ENCODE measurements at places on chromosomes 5 and 9.

DNA sequence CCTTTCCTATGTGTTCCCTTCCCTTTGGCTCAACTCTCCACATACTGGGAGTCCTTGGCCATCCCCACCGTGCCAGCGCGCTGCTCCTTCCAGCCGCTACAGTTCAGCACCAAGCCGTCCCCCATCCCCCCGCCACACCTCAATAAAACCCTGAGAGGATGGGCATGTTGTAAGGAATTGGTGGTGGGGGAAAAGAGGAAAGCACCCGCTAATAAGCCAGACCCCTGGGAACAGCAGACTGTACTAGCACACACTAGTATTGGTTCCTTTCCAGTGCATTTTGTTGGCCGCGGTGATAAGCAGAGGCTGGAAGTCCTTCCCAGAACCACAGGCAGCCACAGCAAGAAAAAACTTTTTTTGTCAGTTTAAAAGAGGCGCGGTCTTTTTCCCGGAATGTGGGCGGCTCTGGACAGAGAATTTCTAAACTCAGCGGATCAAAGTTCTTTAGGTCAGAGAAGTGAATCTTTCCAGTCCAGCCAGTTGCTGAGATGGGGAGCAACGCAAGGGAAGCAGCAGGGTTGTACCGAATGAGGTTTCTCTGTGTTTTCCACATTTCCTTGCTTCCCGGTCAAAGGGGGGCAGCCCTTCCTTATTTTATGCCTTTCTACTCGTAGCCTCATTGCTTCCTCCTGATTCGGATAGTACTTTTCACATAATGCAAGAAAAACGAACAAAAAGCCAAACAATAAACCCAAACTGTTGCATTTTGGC, 2.1 kb downstream of the CHSY3 start:
- DNase-seq, result no peak

DNA sequence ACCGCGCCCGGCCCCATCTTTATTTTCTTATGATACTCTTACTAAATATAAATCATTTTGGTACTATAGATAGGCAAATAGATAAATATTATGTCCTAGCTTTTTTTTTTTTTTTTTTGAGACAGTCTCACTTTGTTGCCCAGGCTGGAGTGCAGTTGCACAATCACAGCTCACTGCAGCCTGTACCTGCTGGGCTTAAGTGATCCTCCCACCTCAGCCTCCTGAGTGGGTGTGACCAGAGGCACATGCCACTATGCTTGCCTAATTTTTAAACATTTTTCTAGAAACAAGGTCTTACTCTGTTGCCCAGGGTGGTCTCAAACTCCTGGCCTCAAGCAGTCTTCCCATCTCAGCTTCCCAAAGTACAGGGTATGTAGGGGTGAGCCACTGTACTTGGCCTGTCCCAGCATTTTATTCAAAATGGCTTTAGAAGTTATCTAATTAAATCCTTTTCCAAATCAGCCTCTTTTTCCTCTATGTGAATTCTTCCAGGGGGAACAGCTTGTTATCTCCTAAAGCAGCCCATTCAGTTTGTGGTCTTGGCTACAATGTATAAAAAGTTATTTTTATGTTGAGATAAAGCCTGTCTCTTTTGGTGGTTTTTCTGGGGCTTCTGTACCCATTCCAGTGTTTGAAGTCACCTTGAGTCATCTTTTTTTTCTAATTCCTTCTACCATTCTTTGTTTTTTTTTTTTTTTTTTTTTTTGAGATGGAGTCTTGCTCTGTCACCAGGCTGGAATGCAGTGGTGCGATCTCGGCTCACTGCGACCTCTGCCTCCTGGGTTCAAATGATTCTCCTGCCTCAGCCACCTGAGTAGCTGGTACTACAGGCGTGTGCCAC, 12.1 kb downstream of the MELK start:
- no peak for DNase-seq

DNA sequence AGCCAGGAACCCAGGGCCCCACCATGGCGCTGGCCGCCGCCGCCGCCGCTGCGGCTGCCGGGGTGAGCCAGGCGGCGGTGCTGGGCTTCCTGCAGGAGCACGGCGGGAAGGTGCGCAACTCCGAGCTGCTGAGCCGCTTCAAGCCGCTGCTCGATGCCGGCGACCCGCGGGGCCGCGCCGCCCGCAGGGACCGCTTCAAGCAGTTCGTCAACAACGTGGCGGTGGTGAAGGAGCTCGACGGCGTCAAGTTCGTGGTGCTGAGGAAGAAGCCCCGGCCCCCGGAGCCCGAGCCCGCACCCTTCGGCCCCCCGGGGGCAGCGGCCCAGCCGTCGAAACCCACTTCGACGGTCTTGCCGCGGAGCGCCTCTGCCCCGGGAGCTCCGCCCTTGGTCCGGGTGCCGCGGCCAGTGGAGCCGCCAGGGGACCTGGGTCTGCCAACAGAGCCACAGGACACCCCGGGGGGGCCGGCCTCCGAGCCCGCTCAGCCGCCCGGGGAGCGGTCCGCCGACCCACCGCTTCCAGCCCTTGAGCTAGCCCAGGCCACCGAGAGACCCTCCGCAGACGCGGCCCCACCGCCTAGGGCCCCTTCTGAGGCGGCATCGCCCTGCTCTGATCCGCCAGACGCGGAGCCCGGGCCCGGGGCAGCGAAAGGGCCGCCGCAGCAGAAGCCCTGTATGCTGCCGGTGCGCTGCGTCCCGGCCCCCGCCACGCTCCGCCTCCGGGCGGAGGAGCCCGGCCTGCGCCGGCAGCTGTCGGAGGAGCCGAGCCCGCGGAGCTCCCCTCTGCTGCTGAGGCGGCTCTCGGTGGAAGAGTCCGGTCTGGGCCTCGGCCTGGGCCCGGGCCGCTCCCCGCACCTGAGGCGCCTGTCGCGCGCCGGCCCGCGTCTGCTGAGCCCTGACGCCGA, 749 bp downstream of the SOWAHA start:
- no peak for DNase-seq

DNA sequence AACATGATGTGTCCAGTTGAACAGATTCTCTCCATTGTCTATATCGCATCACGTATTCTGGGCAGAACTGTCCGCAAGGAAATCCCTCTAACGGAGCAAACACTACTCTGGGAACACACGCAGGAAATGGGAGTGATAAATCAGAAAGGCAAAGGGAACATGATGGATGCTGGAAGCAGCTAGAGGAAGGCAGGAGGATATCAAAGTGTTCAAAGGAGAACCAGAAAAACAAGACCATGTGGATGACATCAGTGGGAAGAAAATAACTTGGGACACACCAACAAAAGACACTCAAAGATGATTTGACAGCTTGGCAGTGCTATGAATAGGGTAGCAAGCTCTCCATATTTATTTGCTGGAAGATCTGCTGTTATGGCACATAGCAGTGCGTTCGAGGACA, 142.9 kb downstream of the PLK2 start:
- DNase-seq, result no peak

GRCh38 chr5:31771500-31771899, 132.6 kb downstream of the PDZD2 start:
- no peak for DNase-seq

- DNase-seq, result no peak
These were observed 18.8 kb downstream of the NANS start for GRCh38 chr9:98075332-98075805.

- DNase-seq, result no peak
These were observed 2.2 kb downstream of the GPX3 start for GRCh38 chr5:151022511-151023018.

- DNase-seq, result no peak
These were observed 175.1 kb upstream of the PITX1 start for GRCh38 chr5:135208903-135209721.

Data from left renal pelvis (tissue), 4 donors.